Spinal cord (tissue), 10 donors: ENCODE measurements at places on chromosomes 13 and 19. TPM values are rescaled to one million over a fixed set of nuclear protein-coding genes. Genes with fewer than 3 reads are reported as not detected.

CALR3 gene
- 0.20 TPM for total RNA-seq

ZNF729 gene
- 0.11 TPM for total RNA-seq

THSD8 gene
- total RNA-seq = not detected

LPAR6 gene
- total RNA-seq = 59.9 TPM

PHLDB3 gene
- total RNA-seq = 13.1 TPM

CD22 gene
- total RNA-seq = 9.4 TPM

PRODH2 gene
- 0.10 TPM for total RNA-seq

KLK11 gene
- total RNA-seq = not detected

C13orf42 gene
- 0.10 TPM for total RNA-seq

NBEA gene
- total RNA-seq = 136 TPM

ZNF264 gene
- total RNA-seq = 53.1 TPM

GRCh38 chr13:33218020-33218419 lies 67.5 kb downstream of the STARD13 start:
- H3K27ac ChIP-seq = peak overlapping the region; percentile 40
- no peaks in the 10 kb centered on the region for H3K36me3 ChIP-seq

- H3K27ac ChIP-seq = no peak overlapping the region
- H3K27me3 ChIP-seq = no peaks in the 10 kb centered on the region
- peaks cover 93% of the 10 kb centered on the region for H3K36me3 ChIP-seq
- H3K4me1 ChIP-seq = no peaks in the 10 kb centered on the region
These were observed 32.4 kb upstream of the EIF3G start for GRCh38 chr19:10152100-10152499.

- no peak for DNase-seq
- no peak overlapping the region for H3K4me3 ChIP-seq
- H3K36me3 ChIP-seq = peaks cover 2% of the 10 kb centered on the region
- H3K27ac ChIP-seq = no peak overlapping the region
These were observed 236.1 kb downstream of the RGCC start for GRCh38 chr13:41693434-41693833.

DNA sequence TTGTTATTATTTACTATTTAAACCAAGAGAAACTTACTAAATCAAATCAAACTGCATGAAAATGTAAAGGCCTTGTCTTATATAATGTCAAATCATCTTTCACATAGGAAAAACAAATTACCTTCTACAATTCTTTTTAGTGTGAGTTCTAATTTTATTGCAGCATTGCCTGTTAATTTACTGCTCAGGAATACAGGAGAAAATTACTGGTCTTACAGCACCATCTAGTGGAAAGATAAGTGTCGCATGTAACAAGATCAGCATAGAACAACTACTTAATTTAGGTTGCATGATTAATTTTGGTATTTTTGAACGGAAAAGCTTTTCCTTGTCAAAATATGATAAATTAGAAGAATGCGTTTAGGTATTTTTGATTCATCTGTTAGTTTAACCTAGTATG lies 502.7 kb downstream of the UQCRFS1 start:
- H3K27ac ChIP-seq = no peak overlapping the region
- H3K4me1 ChIP-seq = no peaks in the 10 kb centered on the region
- DNase-seq = peak; percentile 86
- H3K4me3 ChIP-seq = no peak overlapping the region
- H3K36me3 ChIP-seq = no peaks in the 10 kb centered on the region
- H3K27me3 ChIP-seq = no peaks in the 10 kb centered on the region

- peaks cover 23% of the 10 kb centered on the region for H3K4me1 ChIP-seq
- H3K27me3 ChIP-seq = peaks cover 70% of the 10 kb centered on the region
- no peak for DNase-seq
These were observed 75.0 kb downstream of the ZIC5 start for GRCh38 chr13:99896369-99897075.

GRCh38 chr13:73991884-73992283 lies 142.3 kb downstream of the KLF12 start:
- H3K27ac ChIP-seq = peak overlapping the region; percentile 5
- no peaks in the 10 kb centered on the region for H3K36me3 ChIP-seq
- H3K4me3 ChIP-seq = no peak overlapping the region
- no peaks in the 10 kb centered on the region for H3K27me3 ChIP-seq
- no peak for DNase-seq

DNA sequence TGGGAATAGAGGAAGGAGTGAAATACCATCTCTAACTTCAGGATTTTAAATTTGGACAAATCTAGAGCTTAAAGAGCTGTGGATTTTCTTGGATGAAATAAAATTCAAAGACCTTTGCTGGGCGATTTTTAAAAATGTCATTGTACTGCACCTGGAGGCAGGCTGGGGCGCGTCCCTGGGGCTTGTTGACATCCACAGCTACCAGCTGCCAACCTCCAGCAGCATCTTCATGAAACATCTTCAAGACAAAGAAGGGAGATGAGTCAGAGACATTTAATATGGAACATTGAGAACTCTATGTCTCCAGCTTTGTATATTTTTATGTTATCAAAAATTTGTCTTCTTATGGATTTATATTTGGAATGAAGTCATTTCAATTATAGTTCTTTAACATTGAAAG lies 132.5 kb downstream of the NALCN start:
- H3K4me1 ChIP-seq = no peaks in the 10 kb centered on the region
- no peaks in the 10 kb centered on the region for H3K27me3 ChIP-seq
- DNase-seq = no peak
- no peak overlapping the region for H3K4me3 ChIP-seq
- no peak overlapping the region for H3K27ac ChIP-seq

DNA sequence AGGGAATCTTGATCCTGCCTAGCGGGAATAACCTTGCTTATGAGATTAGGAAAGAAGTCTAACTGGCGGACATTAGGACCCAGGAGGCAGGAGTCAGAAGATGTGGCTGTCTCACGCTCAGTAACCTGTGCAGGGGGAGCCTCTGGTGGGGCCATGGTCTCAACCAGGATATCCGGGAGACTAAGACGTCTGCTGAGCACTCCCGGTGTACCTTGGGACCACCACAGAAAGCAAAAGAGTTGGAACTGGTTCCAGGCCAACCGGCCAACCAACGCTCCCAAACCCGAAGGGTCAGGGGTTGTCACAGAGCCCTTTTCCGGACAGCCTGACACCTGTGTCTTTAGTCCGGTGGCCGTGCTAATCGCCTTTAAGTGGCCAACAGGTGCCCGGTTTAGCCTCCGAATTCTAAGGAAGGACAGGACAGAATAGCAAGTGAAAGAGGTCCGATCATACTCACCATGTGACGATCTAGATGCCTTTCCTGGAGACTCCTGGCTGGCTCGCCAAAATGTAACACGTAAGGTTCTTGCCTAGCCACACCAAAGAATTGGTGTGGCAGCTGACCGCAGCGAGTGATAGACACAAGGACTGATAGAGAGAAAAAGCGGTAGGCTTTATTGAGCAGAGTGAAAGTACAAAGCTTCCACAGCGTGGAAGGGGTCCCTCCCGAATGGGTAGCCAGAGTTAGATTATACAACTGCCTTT lies 103.9 kb upstream of the DIAPH3 start:
- no peaks in the 10 kb centered on the region for H3K36me3 ChIP-seq

DNA sequence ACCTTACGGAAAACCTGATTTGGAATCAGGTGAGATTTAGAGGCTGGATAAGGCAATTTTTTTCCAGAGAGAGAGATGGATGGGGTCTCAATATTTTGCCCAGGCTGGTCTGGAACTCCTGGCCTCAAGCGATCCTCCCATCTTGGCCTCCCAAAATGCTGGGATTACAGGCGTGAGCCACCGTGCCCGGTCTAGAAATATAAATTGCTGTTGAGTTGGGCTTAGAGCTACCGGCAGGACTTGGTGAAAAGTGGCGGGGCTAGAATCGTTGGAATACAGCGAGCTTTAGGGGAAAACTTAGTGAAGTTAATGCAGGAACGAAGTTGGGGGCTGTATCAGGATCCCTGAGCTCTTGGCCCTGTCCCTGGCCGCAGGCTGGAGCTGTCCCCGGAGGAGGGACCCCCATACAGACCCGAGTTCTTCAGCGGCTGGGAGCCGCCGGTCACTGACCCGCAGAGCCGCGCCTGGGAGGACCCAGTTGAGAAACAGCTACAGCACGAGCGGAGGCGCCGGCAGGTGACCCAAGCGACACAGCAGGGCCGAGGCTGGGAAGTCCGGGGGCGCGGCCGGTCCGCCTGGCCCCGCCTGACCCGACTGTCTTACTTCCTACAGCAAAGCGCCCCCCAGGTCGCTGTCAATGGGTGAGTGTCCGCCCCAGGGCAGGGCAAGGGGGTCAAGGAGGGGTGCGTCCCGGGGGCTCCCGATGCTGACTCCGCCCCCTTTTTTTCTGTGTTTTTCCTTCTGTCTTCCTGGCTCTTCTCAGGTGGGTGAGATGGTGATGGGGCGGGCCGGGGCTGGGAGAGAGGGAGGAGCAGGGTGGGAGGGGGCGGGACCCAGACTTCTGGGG lies 7.6 kb downstream of the EPS8L1 start:
- H3K27ac ChIP-seq = no peak overlapping the region
- DNase-seq = no peak
- H3K4me3 ChIP-seq = no peak overlapping the region
- H3K36me3 ChIP-seq = no peaks in the 10 kb centered on the region
- H3K4me1 ChIP-seq = peaks cover 62% of the 10 kb centered on the region

- H3K36me3 ChIP-seq = peaks cover 19% of the 10 kb centered on the region
- DNase-seq = no peak
- H3K27ac ChIP-seq = peak overlapping the region; percentile 25
- H3K27me3 ChIP-seq = no peaks in the 10 kb centered on the region
These were observed 926 bp downstream of the ZNF587 start for GRCh38 chr19:57850553-57851017.

DNA sequence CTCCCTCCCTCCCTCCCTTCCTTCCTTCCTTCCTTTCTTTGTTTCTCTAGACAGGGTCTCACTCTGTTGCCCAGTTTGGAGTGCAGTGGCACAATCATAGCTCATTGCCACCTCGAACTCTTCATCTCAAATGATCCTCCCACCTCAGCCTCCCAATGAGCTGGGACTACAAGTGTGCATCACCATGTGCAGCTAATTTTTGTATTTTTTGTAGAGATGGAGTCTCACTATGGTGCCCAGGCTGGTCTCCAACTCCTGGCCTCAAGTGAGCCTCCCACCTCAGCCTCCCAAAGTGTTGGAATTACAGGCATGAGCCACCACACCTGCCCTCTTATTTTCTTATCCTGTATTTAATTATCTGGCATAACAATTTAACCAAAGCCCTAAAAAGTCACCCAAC lies 4.4 kb downstream of the UPK1A start:
- H3K4me1 ChIP-seq = peaks cover 7% of the 10 kb centered on the region
- no peak for DNase-seq
- peaks cover 24% of the 10 kb centered on the region for H3K27me3 ChIP-seq
- H3K4me3 ChIP-seq = no peak overlapping the region

DNA sequence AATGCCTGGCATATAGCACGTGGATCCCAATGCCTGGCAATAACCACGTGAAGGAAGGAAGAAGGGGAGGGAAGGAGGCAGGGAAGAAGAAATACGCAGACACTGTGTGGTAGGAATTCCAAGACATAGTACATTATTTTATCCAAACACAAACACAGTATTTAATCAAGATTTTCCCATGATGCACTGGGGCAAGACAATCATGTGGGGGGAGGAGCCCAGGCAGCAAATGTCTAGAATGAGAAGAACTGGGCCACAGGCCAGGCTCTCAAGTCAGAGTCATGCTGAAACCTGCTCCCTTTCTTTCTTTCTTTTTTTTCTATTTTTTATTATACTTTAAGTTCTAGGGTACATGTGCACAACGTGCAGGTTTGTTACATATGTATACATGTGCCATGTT lies 717.9 kb downstream of the UQCRFS1 start:
- H3K27me3 ChIP-seq = no peaks in the 10 kb centered on the region
- peaks cover 3% of the 10 kb centered on the region for H3K4me1 ChIP-seq
- no peak overlapping the region for H3K27ac ChIP-seq
- no peak for DNase-seq

GRCh38 chr13:39016787-39017186 lies 21.1 kb downstream of the PROSER1 start:
- H3K27ac ChIP-seq = no peak overlapping the region
- DNase-seq = peak; percentile 54
- no peaks in the 10 kb centered on the region for H3K27me3 ChIP-seq

- peaks cover 33% of the 10 kb centered on the region for H3K4me1 ChIP-seq
- H3K4me3 ChIP-seq = peak overlapping the region; percentile 91
- DNase-seq = no peak
These were observed 682 bp upstream of the TEAD2 start for GRCh38 chr19:49362929-49363267.

DNA sequence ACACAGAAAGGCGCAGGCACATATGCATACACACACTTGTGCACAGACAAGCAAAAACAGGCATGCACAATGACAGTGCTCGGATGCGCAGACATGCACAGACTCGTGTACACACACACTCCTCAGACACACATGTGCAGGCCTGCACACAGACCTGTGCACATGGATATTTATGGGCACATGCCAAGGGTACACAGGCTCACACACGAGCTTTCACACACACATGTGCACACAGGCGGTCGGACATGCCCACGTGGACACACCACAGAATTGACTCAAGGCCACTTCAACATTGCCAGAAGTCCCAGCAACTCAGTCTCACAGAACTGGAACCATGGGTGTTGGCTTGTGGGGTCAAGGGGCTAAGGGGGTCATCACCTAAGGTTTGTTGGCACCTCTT lies 206.8 kb downstream of the URI1 start:
- H3K27me3 ChIP-seq = no peaks in the 10 kb centered on the region
- DNase-seq = no peak
- no peak overlapping the region for H3K27ac ChIP-seq
- H3K4me3 ChIP-seq = no peak overlapping the region

GRCh38 chr13:99663908-99664307 lies 162.6 kb downstream of the TM9SF2 start:
- H3K4me1 ChIP-seq = no peaks in the 10 kb centered on the region
- no peak overlapping the region for H3K4me3 ChIP-seq
- no peak overlapping the region for H3K27ac ChIP-seq

DNA sequence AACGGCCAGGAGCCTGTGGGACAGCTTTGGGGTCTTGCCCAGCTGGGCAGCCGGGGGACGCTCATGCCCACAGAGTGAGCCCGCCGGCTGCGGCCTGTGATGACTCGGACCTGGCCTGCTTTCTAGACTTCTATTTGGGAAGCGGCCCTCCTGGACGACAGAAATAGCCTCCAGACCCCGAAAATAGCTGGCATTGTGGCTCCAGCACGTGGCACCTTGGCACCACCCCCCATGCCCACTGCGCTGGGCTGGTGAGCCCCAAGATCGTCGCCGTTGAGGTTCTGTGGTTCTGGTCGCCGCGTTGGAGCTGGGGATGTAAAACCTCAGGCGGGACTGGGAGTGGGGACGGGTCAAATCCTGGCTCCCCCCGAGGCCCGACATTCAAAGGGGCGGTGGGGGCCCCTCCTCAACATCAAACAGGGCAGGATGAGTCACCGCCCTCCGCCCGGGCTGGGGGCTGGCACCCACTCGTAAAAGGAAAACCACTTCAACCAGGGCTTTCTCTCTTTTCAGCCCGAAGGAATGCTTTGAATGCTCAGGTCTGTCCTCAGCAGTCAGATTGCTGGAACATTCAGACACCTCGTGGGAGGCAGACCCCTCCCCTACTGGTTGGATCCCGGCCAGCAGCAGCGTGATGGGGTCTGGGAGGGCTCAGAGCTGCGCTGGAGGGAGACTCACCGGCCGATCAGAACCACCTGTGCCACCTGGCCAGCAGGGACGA lies 42.1 kb downstream of the GADD45B start:
- peaks cover 10% of the 10 kb centered on the region for H3K4me1 ChIP-seq
- DNase-seq = no peak
- no peak overlapping the region for H3K27ac ChIP-seq

- peaks cover 45% of the 10 kb centered on the region for H3K36me3 ChIP-seq
- H3K27me3 ChIP-seq = no peaks in the 10 kb centered on the region
- no peak for DNase-seq
- H3K4me3 ChIP-seq = no peak overlapping the region
These were observed 39.7 kb downstream of the KLF2 start for GRCh38 chr19:16364231-16364865.

GRCh38 chr13:77353995-77354394 lies 27.1 kb upstream of the MYCBP2 start:
- H3K4me1 ChIP-seq = no peaks in the 10 kb centered on the region
- no peaks in the 10 kb centered on the region for H3K36me3 ChIP-seq
- H3K4me3 ChIP-seq = no peak overlapping the region
- H3K27me3 ChIP-seq = no peaks in the 10 kb centered on the region
- DNase-seq = no peak
- H3K27ac ChIP-seq = no peak overlapping the region
